ENCODE measurements at places on chromosomes 12 and 14.
A peak's percentile ranks its signal among the peaks of the same experiment; 100 is the strongest.

DNA sequence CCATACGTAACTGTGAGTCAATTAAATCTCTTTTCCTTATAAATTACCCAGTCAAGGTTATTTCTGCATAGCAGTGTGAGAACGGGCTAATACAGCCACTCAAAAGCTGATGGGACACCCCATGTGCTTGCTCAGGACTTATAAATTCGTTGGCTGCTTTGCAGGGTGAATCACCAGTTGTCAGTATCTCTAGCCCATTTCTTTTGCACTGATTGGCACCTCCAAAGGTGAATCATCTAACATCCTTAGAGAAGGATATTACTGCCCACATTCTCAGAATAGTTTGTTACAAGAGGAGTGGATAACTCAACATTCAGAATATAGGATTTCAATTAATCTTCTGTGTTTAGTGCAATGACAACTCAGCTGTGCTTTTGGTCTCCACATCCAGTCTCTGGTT lies 601.5 kb downstream of the KCNH5 start:
- H3K27me3 ChIP-seq, result no peaks in the 10 kb centered on the region
- peak; percentile 96 for DNase-seq
- H3K36me3 ChIP-seq, result no peaks in the 10 kb centered on the region
- H3K4me3 ChIP-seq, result no peak overlapping the region
- H3K4me1 ChIP-seq, result peaks cover 5% of the 10 kb centered on the region
- peak overlapping the region; percentile 11 for H3K27ac ChIP-seq

DNA sequence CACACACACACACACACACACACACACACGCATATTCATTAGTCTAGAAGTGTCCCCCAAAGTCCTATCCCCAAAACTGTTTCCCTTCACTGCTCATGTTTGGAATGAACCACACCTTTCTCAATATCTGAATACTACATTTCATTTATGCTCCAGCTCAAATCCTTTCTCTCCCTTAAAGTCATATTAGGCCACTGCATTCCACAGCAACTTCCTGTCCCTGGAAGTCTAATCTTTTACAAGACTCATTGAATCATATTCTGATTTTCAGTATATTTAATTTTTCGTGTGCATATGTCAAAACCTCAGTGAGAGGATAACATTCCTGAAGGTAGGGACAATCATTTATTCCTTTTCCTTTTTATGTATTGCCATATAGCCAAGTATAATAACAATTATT lies 155.6 kb upstream of the LMNTD1 start:
- H3K36me3 ChIP-seq, result no peaks in the 10 kb centered on the region
- no peaks in the 10 kb centered on the region for H3K27me3 ChIP-seq
- no peak for DNase-seq
- no peaks in the 10 kb centered on the region for H3K4me1 ChIP-seq
- H3K4me3 ChIP-seq, result no peak overlapping the region

DNA sequence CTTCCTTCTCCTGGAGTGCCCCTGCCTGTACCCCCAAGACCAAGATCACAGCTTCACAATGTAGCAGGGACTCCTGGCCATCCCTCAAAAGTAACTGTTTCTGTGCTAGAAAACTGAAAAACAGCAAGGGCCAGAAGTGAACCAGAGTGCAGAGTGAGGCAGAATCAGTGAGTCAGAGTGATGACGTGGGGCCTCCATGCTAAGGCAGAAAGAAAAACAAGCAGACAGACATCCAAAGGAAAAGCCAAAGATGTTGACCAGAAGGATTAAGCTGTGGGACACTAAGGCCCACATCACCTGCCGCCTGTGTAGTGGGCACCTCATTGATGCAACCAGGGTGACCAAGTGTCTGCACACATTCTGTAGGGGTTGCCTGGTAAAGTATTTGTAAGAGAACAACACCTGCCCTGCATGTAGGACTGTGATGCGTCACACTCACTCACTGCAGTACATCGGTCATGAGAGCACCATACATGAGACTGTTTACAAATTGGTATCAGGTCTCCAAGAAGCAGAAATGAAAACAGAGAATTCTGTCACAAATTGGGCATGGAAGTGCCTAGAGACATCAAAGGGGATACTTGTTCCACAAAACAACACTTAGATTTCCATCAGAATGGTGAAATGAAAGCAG lies 51.2 kb downstream of the ARMH4 start:
- H3K27me3 ChIP-seq, result peaks cover under 1% of the 10 kb centered on the region
- H3K4me1 ChIP-seq, result peaks cover 14% of the 10 kb centered on the region
- peak; percentile 75 for DNase-seq
- H3K27ac ChIP-seq, result peak overlapping the region; percentile 25
- H3K4me3 ChIP-seq, result no peak overlapping the region

- DNase-seq, result peak; percentile 77
- no peak overlapping the region for H3K4me3 ChIP-seq
- peaks cover 15% of the 10 kb centered on the region for H3K4me1 ChIP-seq
- no peaks in the 10 kb centered on the region for H3K27me3 ChIP-seq
Observed at GRCh38 chr14:103512701-103513611, 9.7 kb downstream of the CKB start.

GRCh38 chr12:63304887-63305316 lies 153.9 kb upstream of the AVPR1A start:
- H3K27ac ChIP-seq, result no peak overlapping the region
- H3K36me3 ChIP-seq, result no peaks in the 10 kb centered on the region
- no peak overlapping the region for H3K4me3 ChIP-seq
- no peaks in the 10 kb centered on the region for H3K27me3 ChIP-seq
- peaks cover 12% of the 10 kb centered on the region for H3K4me1 ChIP-seq

GRCh38 chr12:114678718-114679117 lies 5.3 kb downstream of the TBX3 start:
- peaks cover 17% of the 10 kb centered on the region for H3K36me3 ChIP-seq
- peaks cover 14% of the 10 kb centered on the region for H3K4me1 ChIP-seq
- no peak for DNase-seq

- peaks cover 5% of the 10 kb centered on the region for H3K27me3 ChIP-seq
- no peaks in the 10 kb centered on the region for H3K36me3 ChIP-seq
- no peak overlapping the region for H3K27ac ChIP-seq
- DNase-seq, result peak; percentile 2
Observed at GRCh38 chr12:11228296-11228879, 41.1 kb downstream of the PRB3 start.

- H3K36me3 ChIP-seq, result no peaks in the 10 kb centered on the region
- DNase-seq, result no peak
- no peaks in the 10 kb centered on the region for H3K4me1 ChIP-seq
- peak overlapping the region; percentile 48 for H3K4me3 ChIP-seq
Observed at GRCh38 chr14:28769276-28769880, 2.8 kb downstream of the FOXG1 start.

- no peak overlapping the region for H3K27ac ChIP-seq
- peaks cover 16% of the 10 kb centered on the region for H3K27me3 ChIP-seq
- no peaks in the 10 kb centered on the region for H3K36me3 ChIP-seq
- DNase-seq, result no peak
Observed at GRCh38 chr14:103846543-103847450, 578 bp downstream of the PPP1R13B start.

DNA sequence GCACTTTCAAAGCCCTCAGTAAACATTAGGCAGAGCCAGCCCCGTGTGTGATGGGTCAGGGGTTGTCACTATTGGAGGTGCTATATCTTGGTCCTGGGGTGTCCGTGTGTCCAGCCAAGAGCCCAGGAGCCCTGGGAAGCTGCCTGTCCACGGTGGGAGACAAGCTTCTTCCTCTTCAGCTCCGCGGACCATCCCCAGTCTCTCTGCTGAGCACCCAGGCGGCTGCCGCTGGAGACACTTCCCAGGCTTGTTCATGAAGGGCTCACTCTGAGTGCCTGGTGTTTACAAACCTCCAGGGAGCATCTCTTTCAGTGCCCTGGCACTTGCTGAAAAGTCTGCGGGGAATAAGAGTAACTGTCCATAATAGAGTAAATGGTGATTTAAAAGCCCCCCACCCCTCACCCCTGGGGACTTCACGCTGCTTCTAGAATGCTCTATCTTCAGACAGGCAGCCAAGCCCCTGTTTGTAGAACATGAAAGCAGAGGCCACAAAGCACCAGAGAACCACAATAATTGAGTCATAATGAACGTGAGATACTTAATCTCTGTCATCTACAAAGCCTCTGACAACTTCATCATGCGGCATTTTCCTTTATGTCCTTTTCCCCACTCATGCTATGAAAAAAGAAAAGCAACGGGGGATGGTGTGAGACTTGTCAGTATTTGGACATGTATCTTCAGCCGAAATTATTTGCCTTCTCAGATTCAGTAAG lies 178.6 kb downstream of the TMEM132C start:
- no peak overlapping the region for H3K27ac ChIP-seq
- no peaks in the 10 kb centered on the region for H3K4me1 ChIP-seq
- H3K4me3 ChIP-seq, result no peak overlapping the region
- DNase-seq, result no peak

DNA sequence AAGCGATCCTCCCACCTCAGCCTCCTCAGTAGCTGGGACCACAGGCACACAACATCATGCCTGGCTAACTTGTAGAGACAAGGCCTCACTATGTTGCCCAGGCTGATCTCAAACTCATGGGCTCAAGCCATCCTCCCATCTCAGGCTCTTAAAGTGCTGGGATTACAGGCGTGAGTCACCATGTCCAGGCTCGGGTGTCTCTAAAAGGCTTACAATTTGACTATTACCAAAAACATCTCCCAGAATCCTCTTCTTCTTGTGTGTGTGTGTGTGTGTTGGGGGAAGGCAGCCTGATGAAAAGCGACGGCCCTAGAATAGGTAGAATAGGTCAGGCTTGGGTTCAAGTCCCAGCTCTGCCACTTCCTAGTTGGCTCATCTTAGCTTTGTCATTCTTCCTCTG lies 16.8 kb downstream of the MSI1 start:
- no peak overlapping the region for H3K4me3 ChIP-seq
- no peaks in the 10 kb centered on the region for H3K36me3 ChIP-seq
- H3K27me3 ChIP-seq, result no peaks in the 10 kb centered on the region

DNA sequence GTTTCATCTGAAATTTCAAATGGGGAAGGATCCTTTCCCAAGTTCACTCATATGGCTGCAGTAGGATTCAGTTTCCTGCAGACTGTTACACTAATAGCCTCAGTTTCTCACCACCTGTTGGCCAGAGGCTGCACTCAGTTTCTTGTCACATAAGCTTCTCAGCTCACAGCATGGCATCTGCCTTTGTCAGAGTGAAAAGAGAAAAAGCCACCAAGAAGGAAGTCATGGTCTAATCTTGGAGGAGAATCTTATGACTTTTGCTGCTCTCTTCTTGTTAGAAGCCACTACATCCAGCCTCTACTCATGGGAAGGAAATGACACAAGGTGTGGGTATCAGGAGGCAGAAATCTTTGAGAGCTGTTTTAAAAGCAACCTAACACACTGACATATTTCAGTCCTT lies 39.4 kb upstream of the BTG1 start:
- no peak for DNase-seq
- no peaks in the 10 kb centered on the region for H3K27me3 ChIP-seq
- no peak overlapping the region for H3K27ac ChIP-seq
- H3K4me1 ChIP-seq, result no peaks in the 10 kb centered on the region

DNA sequence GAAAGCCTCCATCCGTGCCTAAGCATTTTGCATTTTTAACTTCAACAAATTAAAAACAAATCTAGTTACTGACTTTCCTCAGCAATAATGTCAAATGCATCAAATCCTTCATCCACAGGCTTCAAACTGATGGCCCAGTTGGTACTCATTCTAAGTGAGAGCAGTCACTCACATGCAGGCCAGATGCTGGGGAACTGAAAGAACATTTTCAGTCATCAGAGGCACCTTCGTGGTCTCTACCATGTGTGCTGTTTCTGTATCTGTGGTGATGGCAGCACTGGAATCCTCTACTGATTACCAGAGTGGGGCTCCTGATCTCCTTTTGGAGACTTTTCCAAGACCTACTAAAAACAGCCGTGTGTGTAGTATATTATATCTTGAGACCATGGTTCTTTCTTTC lies 145.2 kb downstream of the PRIMA1 start:
- H3K27me3 ChIP-seq, result no peaks in the 10 kb centered on the region
- no peak overlapping the region for H3K27ac ChIP-seq
- no peaks in the 10 kb centered on the region for H3K4me1 ChIP-seq
- H3K36me3 ChIP-seq, result no peaks in the 10 kb centered on the region
- no peak for DNase-seq
